ENCODE measurements at places on chromosomes 3 and 15. TPM values are rescaled to one million over a fixed set of nuclear protein-coding genes. Genes with fewer than 3 reads are reported as not detected.

- H3K4me1 ChIP-seq = no peaks in the 10 kb centered on the region
- H3K4me3 ChIP-seq = no peak overlapping the region
- no peaks in the 10 kb centered on the region for H3K27me3 ChIP-seq
- H3K27ac ChIP-seq = no peak overlapping the region
- H3K36me3 ChIP-seq = no peaks in the 10 kb centered on the region
Observed at GRCh38 chr3:135125171-135125801, 330.2 kb downstream of the EPHB1 start.

Gene IQCF5
- not detected for polyA plus RNA-seq

DNA sequence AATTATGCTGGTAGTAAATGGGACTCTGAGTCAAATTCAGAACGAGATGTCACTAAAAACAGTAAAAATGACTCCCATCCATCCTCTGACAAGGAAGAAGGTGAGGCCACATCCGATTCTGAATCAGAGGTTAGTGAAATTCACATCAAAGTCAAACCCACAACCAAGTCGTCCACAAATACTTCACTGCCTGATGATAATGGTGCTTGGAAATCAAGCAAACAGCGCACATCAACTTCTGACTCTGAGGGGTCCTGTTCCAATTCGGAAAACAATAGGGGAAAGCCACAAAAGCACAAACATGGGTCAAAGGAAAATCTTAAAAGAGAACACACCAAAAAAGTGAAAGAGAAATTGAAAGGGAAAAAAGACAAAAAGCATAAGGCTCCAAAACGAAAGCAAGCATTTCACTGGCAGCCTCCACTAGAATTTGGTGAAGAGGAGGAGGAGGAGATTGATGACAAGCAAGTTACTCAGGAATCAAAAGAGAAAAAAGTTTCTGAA is 15.1 kb upstream of the ZBTB47 start:
- DNase-seq = peak; percentile 69
- peak overlapping the region; percentile 70 for H3K27ac ChIP-seq
- peak overlapping the region; percentile 21 for H3K4me3 ChIP-seq
- H3K4me1 ChIP-seq = peaks cover 43% of the 10 kb centered on the region

GRCh38 chr15:52658955-52659354 is 20.2 kb downstream of the ATOSA start:
- DNase-seq = peak; percentile 47
- no peak overlapping the region for H3K27ac ChIP-seq
- peaks cover 13% of the 10 kb centered on the region for H3K36me3 ChIP-seq
- H3K4me1 ChIP-seq = peaks cover 13% of the 10 kb centered on the region

Gene ZIC4
- not detected for polyA plus RNA-seq

Gene C3orf85
- not detected for polyA plus RNA-seq

DNA sequence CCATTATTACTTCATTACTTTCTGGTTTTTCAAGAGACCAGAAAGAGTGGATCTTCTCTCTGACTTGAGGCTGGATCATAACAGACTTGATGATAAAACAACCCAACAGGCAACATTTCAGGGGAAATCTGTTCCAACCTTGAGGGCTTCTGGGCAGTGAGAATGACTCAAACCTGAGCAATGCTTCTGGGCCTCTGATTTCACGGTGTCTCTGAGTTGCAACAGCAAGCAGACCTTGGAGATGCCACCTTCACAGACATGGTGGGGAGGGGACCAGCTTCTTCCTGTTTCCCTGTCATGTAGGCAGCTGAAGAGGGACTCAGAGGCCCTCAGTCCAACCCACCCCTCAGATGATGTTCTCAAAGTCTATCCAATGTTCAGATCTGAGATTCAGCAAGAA is 104.0 kb downstream of the ABHD5 start:
- DNase-seq = no peak
- H3K4me1 ChIP-seq = no peaks in the 10 kb centered on the region
- H3K36me3 ChIP-seq = no peaks in the 10 kb centered on the region
- no peak overlapping the region for H3K27ac ChIP-seq
- no peak overlapping the region for H3K4me3 ChIP-seq
- no peaks in the 10 kb centered on the region for H3K27me3 ChIP-seq

GRCh38 chr3:49804141-49805041 is 1.3 kb downstream of the INKA1 start:
- H3K4me3 ChIP-seq = no peak overlapping the region
- H3K4me1 ChIP-seq = peaks cover 36% of the 10 kb centered on the region
- peaks cover 9% of the 10 kb centered on the region for H3K36me3 ChIP-seq
- DNase-seq = no peak

- H3K27me3 ChIP-seq = peaks cover 8% of the 10 kb centered on the region
- DNase-seq = no peak
- no peaks in the 10 kb centered on the region for H3K36me3 ChIP-seq
- no peaks in the 10 kb centered on the region for H3K4me1 ChIP-seq
- no peak overlapping the region for H3K27ac ChIP-seq
Observed at GRCh38 chr15:89479173-89479572, 17.2 kb downstream of the RHCG start.

DNA sequence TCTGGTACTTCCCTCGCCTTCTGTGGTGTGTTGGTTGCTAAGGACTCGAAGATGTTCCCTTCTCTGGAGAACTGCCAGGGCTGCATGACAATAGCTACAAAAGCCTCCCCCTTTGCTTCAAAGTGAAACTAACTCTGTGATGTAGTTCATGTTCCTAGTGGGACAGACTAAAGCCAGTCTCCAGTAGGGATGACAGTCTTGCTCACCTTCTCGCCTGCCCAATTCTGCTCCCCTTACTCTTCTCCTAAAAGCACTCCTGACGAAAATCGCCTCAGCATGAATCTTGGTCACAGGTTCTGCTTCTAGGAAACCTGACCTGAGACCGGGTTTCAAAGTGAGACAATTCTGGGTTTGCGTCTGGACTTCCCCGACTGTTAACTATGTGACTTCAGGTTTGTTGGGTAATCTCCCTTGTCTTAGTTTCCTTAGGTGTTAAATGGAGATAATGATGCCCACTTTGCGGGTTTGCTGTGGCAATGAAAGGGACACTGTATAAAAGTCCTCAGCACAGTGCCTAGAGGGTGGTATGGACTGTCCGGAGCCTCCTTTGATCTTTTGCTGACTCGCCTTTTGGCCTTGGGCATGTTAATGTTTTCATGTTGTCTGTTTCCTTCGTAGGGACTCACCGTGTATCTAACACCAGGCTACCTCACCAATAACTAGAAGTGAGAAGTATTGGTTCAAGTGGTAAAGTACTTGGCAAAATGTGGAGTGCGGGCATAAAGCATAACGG is 24.9 kb upstream of the THRB start:
- peaks cover 7% of the 10 kb centered on the region for H3K27me3 ChIP-seq
- no peaks in the 10 kb centered on the region for H3K36me3 ChIP-seq
- no peak overlapping the region for H3K27ac ChIP-seq

- no peaks in the 10 kb centered on the region for H3K27me3 ChIP-seq
- DNase-seq = no peak
- H3K27ac ChIP-seq = no peak overlapping the region
- H3K4me3 ChIP-seq = no peak overlapping the region
Observed at GRCh38 chr15:56677271-56677670, 56.0 kb downstream of the ZNF280D start.

DNA sequence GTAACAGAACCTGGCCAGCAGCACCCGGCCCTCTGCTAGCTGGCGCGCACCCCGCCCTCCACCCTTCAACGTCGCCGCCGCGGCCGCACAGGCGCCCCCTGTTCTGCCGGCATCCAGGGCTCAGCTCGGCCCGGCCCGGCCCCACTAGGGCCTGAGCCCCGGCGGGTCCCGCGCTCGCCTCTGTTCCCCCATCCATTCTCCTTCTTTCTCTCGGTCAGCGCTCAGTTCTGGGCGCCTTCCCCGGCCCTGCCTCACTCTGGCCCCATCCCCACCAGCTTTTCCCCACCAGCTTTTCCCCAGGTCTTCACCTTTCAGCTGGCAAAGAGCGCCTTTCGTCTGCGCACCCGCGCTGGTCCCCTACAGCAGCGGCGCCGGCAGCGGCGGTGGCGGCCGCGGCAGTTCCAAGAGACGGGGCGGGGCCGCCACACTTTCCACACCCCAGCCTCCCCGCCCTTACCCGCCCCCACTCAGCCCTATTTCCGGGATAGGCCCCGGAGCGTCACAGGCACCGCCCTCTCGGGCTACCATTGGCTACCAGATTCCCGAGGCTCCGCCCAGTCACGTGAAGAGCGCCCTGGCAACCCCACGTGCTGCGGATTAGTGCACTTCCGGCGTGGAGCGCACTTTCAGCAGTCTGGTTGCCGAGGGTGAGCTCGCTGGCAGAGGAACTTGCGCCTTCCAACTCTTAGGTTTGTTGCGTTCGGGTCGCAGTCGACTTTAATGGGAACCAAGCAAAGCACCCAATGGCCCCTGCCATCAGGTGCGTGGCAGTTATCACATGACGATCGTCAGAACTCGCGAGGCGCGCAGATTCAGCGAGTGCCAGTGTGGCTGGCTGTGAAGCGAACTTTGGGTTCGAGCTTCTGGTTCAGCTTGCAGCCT is at the start of gene EIF5A2:
EIF5A2 (minus strand) TSS at position 403 of the 882 bp plus-strand sequence. CDS start 831 bp downstream, outside the sequence.
- H3K27me3 ChIP-seq = no peaks in the 10 kb centered on the region
- peak within 1 kb of the TSS; percentile 59 for H3K4me3 ChIP-seq
- DNase-seq = peak; percentile 92
- peak within 1 kb of the TSS; percentile 59 for H3K27ac ChIP-seq
- no peaks in the 10 kb centered on the region for H3K36me3 ChIP-seq

GRCh38 chr3:172609750-172610149 is 86.5 kb upstream of the TNFSF10 start:
- H3K27ac ChIP-seq = no peak overlapping the region
- H3K27me3 ChIP-seq = no peaks in the 10 kb centered on the region
- H3K4me1 ChIP-seq = no peaks in the 10 kb centered on the region

Gene PAK2
- 29.1 TPM for polyA plus RNA-seq

Gene MYL3
- not detected for polyA plus RNA-seq

- no peaks in the 10 kb centered on the region for H3K36me3 ChIP-seq
- no peak overlapping the region for H3K27ac ChIP-seq
- no peak overlapping the region for H3K4me3 ChIP-seq
- H3K27me3 ChIP-seq = no peaks in the 10 kb centered on the region
Observed at GRCh38 chr3:130748981-130749380, 2.4 kb upstream of the PIK3R4 start.

- no peaks in the 10 kb centered on the region for H3K36me3 ChIP-seq
- no peak for DNase-seq
- H3K27me3 ChIP-seq = no peaks in the 10 kb centered on the region
- no peak overlapping the region for H3K4me3 ChIP-seq
- no peak overlapping the region for H3K27ac ChIP-seq
- no peaks in the 10 kb centered on the region for H3K4me1 ChIP-seq
Observed at GRCh38 chr3:184486614-184487013, 75.0 kb upstream of the EPHB3 start.

DNA sequence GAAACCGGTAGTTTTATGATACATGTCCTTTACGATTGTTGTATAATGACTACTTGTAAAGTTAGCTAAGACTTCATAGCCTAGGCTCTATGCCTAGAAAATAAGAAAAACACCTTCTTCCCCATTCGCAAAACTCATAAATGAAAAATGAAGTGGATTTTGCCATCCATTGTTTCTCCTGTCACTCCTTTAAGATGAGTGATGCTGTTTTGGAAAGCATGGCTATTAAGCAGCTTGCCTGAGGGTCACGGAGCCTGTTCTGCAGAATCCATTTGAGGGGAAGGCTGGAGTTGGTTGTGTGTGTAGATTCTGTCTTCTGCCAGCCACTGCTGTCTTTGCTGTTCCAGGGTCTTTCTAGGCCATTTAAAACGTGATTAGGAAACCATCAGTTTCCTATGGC is 31.5 kb downstream of the ROBO2 start:
- no peaks in the 10 kb centered on the region for H3K27me3 ChIP-seq
- H3K27ac ChIP-seq = no peak overlapping the region
- H3K4me3 ChIP-seq = no peak overlapping the region

Gene DNAH1
- polyA plus RNA-seq = 0.02 TPM

Gene NTRK3
- polyA plus RNA-seq = not detected

- DNase-seq = no peak
- no peak overlapping the region for H3K4me3 ChIP-seq
- H3K36me3 ChIP-seq = no peaks in the 10 kb centered on the region
- no peak overlapping the region for H3K27ac ChIP-seq
- no peaks in the 10 kb centered on the region for H3K4me1 ChIP-seq
Observed at GRCh38 chr3:75180945-75181298, 483.2 kb upstream of the FRG2C start.

GRCh38 chr15:77015646-77016320 is 20.9 kb downstream of the PSTPIP1 start:
- DNase-seq = no peak
- peak overlapping the region; percentile 67 for H3K27ac ChIP-seq
- H3K4me1 ChIP-seq = peaks cover 99% of the 10 kb centered on the region
- peaks cover 32% of the 10 kb centered on the region for H3K36me3 ChIP-seq

- H3K27me3 ChIP-seq = no peaks in the 10 kb centered on the region
- no peak overlapping the region for H3K4me3 ChIP-seq
- H3K4me1 ChIP-seq = no peaks in the 10 kb centered on the region
Observed at GRCh38 chr3:140164922-140165590, 230.1 kb downstream of the CLSTN2 start.

Gene ABHD10
- polyA plus RNA-seq = 34.8 TPM

DNA sequence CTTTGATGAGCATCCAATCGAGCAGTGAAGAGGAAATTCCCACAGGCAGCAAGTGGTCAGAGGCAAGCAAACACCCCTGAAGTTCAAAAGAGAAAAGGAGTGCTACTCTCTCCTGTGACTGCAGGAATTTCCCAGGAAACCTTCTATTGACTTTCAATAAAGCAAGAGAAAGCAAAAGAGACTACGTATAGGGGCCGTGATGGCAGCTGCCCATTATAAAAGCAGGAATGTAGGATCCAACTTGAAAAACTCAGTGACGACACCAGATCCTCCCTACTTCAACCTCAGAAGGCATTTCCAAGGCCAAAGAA is 53.1 kb upstream of the IP6K2 start:
- H3K36me3 ChIP-seq = peaks cover 15% of the 10 kb centered on the region
- H3K27ac ChIP-seq = no peak overlapping the region
- DNase-seq = no peak
- H3K4me3 ChIP-seq = no peak overlapping the region
- H3K27me3 ChIP-seq = no peaks in the 10 kb centered on the region
- H3K4me1 ChIP-seq = no peaks in the 10 kb centered on the region

DNA sequence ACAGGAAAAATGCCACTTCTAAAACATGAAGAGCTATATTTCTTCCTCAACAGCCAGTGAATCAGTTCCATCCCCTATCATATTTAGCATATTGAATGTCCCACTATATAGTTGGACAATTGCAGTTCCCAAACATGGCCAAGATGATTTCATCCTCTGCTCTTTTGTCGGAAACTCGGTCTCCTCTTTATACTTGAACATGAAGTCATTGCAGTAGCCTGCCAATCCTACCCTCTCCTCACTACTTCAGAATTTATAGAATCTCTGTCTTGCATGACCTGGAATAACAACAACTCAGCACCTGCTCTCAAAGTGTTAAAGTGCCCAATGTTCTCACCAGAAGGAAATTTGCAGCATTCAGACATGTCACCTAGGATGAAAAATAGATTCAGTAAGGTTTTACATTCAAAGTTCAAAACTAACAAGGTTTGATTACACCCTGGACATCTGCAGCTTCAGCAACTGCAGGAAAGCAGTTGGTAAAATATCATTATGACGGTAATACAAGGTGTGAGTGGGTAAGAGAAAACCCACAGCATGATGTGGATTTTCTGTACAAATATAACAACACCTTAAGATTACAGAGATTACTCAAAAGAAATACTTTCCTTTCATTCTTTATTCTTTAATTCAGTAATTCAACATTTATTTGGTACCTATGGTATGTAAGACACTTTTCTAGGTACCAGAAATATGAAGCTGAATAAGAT is 52.5 kb downstream of the TP63 start:
- H3K27ac ChIP-seq = no peak overlapping the region
- H3K4me3 ChIP-seq = no peak overlapping the region
- no peaks in the 10 kb centered on the region for H3K27me3 ChIP-seq
- no peak for DNase-seq
- no peaks in the 10 kb centered on the region for H3K4me1 ChIP-seq
- no peaks in the 10 kb centered on the region for H3K36me3 ChIP-seq

All from CD4-positive, alpha-beta memory T cell (primary cell).